GM10248 (cell line): ENCODE measurements at places on chromosomes 12 and 14.

DNA sequence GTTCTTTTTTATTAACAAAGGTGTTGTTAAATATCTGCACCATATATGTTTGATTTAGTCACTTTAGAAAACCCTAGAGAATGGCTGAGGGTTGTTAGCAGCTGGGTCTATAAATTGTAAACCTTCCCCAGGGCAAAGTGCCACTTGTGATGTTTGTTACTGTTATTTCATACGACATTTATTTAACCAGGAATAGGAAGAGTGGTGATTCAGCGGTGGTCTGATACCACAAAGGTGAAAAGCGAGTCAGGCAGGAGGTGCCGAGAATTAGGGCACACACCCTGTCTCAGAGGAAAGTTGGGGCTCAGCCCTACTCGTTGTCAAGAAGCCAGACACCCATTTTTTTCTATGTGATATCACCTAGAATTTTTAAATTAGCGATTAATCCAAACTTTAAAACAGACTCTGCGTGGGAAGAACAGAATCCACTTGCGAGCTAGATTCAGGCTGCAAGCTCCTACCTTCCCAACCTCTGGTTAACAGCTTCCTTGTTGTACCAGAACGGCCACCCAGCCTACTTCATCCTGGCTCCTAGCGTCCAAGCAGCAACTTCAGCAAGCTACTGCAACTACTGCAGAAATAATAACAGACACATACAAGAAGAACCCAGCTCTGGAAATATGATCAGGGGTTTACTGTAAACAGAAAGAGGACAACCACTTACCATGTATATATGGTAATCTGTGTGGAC, 126.7 kb downstream of the TMEM132D start:
- no peak for DNase-seq

GRCh38 chr12:93287149-93287548, 90.6 kb upstream of the NUDT4 start:
- DNase-seq, result no peak

- no peak for DNase-seq
Observed at GRCh38 chr12:12018454-12018853, 52.3 kb upstream of the BCL2L14 start.

DNA sequence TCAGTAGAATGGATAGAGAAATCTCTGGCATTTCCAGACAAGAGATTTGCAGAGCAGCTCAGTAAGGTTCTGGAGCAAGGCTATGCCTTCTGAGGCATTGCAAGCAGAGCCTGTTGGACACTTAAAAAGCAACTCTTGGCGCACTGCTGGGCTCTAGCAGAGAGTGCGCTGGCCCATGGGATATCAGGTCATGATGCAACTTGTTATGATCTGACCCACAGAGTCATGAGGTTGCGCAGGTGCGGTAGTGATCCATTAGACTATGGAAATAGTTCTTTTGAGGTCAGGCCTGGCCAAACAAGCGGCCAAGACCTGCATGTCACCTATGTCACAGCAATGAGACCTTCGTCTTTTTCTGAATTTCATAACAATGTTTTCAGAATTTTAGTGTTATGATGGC, 168.6 kb downstream of the TMTC3 start:
- no peak for DNase-seq

GRCh38 chr12:77003246-77003645, 62.1 kb downstream of the E2F7 start:
- no peak for DNase-seq

DNA sequence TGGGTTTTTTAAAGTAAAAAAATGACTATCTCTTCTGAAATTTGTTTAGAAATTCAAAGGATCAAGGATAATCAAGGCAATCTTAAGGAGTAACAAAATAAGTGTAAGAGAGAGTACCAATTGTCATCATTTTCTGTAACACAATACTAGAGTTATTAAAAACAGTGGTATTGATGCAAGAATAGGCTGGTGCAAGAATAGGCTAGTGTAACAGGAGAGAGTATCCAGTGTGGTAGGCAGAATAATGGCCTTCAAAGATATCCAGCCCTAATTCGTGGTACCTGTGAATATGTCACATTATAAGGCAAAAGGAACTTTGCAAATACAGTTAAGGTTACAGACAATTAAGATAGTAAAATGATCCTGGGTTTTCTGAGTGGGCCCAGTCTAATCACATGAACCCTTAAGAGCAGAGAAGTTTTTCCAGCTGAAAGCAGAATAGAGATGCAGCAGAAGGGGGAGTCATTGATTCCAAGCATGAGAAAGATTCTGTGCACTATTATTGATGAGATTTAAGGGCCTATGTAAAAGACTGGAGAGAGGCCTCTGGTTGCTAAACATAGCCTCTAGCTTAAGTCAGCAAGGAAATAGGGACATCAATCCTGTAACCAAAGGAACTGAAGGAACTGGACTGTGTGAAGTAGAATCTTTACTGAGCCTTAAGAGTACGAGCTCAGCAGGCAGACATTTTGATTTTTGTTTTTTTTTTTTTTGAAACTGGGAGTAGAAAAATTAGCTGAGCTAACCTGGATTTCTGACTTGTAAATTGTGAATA, 134.1 kb downstream of the GPHN start:
- no peak for DNase-seq
